ENCODE measurements at places on chromosomes 16 and 17.

- DNase-seq, result no peak
These were observed 22.7 kb upstream of the ASGR2 start for GRCh38 chr17:7137171-7137943.

GRCh38 chr17:64064331-64064730 is 43.9 kb upstream of the ICAM2 start:
- no peak for DNase-seq

DNA sequence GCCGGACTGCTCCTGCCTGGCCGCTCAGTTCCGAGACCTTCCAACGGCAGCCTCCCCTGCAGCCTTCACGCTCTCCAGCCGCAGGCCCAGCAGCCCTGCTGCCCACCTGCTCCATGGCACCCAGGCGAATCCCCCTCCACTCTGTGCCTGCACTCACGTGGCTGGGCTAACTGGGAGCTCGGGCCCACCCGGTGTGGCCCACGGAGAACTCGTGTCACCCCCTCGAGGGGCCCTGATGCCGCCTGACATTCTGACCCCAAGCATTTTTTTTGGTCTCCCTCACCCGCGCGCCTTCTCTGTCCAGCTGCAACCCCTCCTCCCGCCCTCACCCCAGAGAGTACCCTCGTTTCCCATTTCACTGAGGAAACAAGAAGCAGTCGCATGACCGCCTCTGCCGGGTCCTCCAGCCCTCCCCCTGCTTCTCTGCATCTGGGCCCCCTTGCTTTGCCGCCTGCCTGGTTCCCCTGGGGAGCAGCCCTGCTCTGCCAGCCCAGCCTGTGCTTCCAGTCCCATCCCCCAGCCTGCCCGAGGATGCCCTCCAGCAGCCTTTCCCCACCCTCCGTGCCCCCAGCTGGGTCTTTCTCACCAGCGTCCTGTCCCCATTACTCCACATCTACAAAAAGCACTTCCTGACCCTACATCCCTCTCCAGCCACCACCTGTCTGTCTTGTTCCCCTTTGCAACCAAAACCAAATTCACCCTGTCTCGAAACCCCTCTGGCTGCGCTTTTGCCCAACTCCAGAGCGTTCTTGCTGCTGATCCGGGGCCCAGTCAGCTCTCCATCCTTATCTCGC is 146.4 kb upstream of the CHMP6 start:
- DNase-seq, result no peak

DNA sequence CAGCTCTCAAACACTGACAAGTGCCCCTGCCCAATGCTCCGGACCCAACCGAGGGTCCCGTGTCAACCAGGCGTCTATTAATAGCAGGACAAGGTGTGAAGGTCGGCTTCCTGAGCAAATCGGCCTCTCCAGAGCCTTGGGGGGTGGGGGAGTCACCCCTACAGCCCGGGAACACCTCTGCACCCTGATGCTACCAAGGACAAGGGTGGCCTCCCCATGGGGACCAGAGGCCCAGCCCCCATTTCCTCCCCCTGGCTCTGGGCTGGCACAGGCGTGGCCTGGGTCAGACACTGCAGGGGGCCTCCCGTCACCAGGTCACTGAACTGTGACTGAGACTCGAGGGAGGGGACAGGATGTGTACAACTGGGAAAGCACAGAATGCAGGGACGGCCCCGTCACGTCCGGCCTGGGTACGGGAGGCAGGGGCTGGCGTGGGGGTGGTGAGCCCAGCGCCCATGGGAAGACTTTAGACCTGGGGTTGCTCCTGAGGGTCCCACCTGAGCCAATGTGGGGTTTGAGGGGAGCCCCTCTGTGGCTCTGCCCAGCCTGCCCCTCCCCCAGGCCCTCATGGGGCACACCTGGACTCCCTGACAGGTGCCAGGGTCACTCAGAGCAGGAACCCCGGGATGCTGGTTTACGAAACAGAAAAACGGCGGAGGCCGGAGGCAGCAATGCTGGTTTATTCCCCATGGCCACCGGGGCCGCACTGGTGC is 579 bp upstream of the CYBA start:
- peak; percentile 45 for DNase-seq

GRCh38 chr17:20053361-20053964 is 44.3 kb downstream of the SPECC1 start:
- DNase-seq, result no peak

DNA sequence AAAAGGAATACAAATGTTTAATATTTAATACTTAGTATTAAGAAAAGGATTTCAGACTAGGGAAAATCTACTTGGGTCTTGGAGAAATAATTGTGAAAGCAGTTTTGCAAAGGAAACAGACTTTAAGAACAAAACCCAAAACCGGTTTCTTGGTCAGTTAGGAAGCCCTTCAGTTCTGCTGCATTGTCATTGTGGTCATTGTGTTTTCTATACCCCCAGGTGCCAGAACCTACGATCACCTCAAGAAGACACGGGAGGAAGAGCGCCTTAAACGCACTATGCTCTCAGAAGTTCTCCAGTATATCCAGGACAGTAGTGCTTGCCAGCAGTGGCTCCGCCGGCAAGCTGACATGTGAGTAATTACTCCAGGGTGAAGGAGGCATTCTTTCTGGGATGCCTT is 19.5 kb upstream of the DUSP14 start:
- DNase-seq, result no peak
